ENCODE measurements at places on chromosomes 11 and 22.

DNA sequence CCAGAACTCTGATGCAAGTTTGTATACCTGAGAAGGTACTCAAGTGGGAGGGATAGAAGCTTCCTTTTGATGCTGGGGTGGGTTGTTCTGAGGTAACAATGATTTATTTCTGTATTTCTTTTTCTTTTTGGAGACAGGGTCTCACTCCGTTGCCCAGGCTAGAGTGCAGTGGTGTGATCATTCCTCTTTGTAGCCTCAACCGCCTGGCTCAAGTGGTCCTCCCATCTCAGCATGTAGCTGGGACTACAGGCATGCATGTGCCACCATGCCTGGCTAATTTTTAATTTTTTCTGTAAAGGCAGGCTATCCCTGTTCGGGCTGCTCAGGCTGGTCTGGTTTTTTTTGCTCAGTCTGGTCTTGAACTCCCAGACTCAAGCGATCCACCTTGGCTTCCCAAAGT, 7.9 kb downstream of the KDM2A start:
- DNase-seq, result no peak

DNA sequence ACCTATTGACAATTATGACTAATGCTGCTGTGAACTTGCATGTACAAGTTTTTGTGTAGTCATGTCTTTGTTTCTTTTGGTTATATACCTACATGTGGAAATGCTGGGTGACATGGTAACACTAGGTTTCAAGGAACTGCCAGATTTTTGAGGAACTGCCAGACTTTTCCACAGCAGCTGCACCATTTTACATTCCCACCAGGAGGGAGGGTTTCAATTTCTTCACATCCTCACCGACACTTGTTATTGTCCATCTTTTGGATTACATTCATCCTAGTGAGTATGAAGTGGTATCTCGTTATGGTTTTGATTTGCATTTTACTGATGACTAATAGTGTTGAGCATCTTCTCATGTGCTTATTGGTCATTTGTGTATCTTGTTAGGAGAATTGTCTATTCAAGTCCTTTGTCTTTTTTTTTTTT, 13.3 kb downstream of the CLDN5 start:
- DNase-seq, result no peak

- DNase-seq, result no peak
These were observed 48.8 kb downstream of the MCHR1 start for GRCh38 chr22:40727964-40728615.

DNA sequence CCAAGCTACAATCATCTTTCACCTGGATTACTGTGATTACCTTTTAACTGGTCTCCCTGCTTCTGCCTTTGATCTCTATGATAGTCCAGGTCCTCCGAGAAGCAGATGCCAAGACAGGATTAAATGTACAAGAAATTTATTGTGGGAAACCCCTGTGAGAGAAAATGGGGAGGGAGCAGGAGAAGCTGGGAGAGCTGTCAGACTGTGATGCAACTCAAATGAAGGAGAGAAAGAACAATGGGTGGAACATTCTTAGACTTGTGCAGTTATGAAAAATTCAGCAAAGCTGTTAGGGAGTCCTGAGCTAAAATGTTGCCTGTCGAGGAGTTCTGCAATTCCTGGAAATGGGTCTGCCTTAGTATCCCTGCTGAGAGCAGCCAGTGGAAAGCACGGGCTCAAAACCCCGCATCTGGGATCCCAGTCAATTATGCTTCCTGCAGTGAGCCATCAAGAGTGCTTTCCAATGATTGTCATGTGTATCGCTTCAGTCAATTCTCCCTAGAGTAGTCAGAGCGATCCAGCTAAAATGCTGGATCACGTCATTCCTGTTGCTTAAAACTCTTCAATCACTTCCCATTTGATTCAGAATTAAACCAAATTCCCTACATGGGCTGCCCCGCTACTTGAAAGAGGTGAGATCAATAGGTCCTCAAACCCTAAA, 16.5 kb upstream of the CSTF3 start:
- DNase-seq, result no peak

DNA sequence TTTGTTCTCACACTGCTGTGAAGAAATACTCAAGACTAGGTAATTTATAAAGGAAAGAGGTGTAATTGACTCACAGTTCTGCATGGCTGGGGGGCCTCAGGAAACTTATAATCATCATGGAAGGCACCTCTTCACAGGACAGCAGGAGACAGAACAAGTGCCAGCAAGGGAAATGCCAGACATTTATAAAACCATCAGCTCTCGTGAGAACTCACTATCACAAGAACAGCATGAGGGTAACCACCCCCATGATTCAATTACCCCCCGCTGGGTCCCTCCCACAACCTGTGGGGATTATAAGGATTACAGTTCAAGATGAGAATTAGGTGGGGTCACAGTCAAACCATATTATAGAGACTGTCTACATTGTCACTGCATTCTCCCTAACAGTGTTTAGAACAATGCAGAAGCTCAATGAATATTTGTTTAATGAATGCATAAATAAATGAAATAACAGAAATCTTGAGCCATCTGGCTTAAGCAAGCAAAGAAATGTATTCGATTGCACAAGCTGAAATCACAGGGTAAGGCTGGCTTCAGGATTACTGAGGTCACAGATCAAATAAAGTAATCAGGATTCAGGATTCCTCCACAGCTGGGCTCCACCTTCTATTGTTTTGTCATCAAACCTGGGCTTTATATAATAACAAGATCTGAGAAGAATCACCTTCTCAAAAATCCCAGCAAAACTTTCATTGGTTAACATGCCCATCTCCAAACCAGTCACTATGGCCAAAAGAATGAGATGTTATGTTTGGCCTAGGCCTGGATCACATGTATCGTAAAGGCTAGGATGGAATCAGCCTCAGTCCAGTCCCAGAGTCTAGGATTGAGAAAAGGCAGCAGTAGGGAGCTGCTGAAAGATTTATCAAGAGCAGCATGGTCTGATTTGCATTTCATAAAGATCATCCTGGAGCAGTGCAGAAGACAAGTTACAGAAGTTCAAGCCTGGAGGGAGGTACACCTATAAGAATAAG, 137.8 kb upstream of the UBASH3B start:
- DNase-seq, result no peak

DNA sequence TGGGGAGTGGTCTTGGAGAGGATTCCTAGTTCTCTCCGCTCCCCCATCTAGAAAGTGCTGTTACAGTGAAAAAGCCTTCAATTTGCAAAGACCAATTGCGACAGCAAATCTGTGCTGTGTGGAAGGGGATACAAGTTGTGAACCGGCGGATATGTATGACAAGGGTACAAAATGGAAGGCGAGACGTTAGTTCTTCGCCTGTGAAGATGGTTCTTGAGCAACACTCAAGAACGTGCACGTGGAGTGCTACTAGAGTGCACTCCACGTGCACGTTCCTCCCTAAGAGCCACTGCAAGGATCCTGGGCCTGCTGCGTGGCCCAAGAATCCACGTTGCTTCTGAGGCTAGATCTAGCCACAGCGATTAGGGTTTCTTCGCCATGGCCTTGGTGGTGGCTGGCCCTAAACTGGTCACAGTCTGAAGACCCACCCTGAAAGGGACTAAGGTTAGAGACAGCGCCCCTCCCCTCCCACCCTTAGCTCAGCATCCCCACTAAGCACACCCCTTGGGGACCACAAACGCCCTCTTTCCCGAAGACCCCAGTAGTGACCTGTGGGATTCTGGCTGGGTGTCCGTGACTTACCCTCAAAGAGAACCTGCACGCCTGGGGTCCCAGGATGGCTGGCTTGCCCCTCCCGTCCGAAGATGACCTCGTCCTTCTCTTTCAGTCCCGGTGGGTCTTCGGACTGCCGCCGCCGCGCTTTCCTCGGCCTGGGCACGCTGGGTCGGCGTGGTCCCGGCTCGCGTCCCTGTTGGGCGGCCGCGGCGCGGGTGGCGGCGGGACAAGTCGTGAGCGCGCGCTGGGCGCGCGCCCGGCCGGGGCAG, 519 bp upstream of the PDE3B start:
- no peak for DNase-seq

- DNase-seq, result no peak
These were observed 765.1 kb downstream of the KCNA4 start for GRCh38 chr11:29251738-29252137.

DNA sequence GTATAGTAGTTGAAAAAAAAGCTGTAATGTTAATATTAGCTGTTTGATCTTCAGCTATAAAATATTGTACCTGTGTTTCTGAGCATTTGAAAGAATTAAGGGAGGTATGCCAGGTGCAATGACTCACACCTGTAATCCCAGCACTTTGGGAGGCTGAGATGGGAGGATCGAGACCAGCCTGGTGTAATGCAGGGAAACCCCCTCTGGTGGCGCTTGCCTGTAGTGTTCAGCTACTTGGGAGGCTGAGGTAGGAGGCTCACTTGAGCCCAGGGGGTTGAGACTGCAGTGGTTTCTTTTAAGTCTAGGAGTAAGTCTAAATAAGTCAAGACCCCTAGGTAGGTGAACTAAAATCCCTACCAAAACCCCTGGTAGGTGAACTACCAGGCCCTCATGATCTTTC, 37.1 kb downstream of the TAF1D start:
- DNase-seq, result no peak

GRCh38 chr11:125990244-125990643, 44.4 kb downstream of the VSIG10L2 start:
- peak; percentile 14 for DNase-seq

GRCh38 chr11:73361953-73362776, 14.0 kb upstream of the RELT start:
- DNase-seq, result no peak

DNA sequence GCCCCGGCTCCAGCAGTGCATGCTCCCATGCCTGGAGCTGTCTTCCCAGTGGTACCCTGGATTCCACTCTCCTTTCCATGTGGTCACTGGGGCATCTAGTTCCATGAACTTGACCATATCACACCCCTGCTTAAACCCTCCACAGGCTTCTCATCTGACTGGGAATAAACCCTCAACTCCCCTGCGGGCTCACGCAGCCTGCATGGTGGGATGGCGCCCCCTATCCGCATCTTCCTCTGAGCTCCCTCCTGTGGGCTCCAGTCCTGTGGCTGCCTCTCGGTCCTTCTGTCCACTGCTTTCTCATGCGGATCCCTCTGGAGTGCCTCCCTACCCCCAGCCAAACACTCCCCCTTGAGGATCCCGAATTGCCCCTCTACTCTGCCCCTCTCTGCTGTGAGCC, 41.4 kb upstream of the TTLL12 start:
- no peak for DNase-seq

DNA sequence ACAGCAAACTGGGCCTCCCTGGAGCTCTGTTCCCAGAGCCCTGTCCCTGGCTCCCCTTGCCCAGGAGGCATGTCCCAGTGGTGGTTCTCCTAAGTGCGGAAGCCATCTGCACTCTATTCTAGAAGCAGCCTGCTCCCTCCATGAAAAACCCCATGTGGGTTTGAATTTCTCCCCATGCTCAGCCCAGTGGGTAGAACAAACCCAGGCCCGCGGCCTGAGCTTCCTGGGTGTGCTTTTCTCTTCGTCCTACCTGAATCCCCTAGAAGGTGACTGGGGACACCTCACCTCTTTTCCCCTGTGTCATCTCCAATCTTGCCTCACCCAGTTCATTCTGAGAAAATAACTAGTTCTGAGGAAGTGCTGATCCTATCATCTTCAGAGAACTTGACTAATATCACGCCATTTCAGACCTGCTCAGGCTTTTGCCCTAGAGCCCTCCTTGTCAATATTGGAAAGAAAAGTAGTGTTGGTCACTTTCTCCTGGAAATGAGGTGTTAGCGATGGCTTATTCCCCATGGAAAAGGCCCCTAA, 15.9 kb downstream of the IL10RA start:
- DNase-seq, result no peak

GRCh38 chr11:82533628-82534327, 199.9 kb downstream of the FAM181B start:
- no peak for DNase-seq

DNA sequence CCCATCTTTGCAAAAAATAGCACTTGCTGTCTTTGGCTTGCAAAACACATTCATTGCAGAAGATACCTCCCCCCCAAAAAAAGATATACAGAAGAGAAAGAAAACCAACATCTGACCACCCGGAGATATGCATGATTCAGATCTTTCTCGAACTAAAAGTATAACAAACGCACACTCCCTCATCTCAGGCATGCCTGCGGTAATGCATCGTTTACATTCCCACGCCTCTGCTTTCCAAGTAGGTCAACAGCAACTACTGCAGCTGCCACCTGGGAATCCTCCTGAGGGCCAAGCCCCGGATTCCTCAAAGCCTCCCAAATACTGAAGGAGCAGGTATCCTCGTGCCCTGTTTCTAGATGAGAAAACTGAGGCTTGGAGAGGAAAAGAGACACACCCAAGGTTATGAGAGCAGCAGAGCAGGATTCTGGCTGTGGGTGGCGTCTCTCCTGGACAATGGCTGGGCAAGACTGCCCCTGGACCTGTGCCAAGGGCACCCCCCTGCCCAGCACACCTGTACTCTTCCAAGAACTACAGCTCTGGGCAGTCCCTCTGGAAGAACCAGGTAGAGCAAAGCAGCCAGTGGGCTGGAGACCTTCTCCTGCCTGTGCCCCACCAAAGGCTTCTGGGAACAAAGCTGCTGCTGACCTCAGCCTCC, 38.1 kb downstream of the NUP50 start:
- peak; percentile 73 for DNase-seq

DNA sequence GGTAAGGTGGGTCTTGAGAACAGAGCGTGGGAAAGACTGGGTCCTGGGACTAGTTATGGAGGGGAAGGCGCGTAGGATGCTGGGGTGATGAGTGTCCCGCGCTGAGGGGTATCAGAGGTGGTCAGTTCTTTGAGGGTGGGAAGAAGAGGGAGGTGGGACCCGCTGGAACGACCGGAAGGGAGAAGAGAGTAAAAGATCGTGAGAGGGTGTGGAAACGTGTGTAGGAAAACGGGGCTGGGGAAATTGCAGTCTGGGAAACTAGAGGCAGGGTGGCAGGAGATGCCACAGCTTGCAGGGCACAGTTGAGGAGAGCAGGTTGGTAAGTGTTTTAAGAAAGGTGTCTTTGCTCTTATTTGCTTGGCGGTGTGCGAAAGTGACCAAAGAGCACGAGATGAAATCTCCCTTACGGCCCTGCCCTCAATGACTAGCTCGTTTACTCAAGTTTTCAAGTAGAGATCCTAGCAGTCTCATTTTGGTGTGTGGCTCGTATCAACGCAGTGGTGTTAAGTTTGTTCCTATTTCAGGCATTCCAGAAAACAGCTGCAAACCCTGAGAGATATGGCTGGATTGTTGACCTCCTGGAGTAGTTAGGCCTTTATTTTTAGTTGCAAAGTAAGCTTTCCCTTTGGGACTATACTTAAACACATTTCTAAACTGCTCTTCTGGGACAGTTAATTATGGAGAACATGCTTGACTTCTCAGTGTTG, 615 bp downstream of the STT3A start:
- DNase-seq, result peak; percentile 47

GRCh38 chr11:128399251-128400121, 187.9 kb downstream of the ETS1 start:
- DNase-seq, result no peak

GRCh38 chr11:6844356-6844755, 1.1 kb upstream of the OR10A5 start:
- no peak for DNase-seq
